Osteoblast (primary cell): ENCODE measurements at places on chromosomes 2 and 18. TPM values are rescaled to one million over a fixed set of nuclear protein-coding genes. Genes with fewer than 3 reads are reported as not detected.
A peak's percentile ranks its signal among the peaks of the same experiment; 100 is the strongest.

The DCDC2C gene
- total RNA-seq: not detected in 2 replicates

GRCh38 chr2:3192920-3193319 lies 184.7 kb downstream of the EIPR1 start:
- H3K36me3 ChIP-seq: peaks cover 5% of the 10 kb centered on the region
- no peaks in the 10 kb centered on the region for H3K4me1 ChIP-seq
- DNase-seq: peak; percentile 60
- H3K27me3 ChIP-seq: no peaks in the 10 kb centered on the region

DNA sequence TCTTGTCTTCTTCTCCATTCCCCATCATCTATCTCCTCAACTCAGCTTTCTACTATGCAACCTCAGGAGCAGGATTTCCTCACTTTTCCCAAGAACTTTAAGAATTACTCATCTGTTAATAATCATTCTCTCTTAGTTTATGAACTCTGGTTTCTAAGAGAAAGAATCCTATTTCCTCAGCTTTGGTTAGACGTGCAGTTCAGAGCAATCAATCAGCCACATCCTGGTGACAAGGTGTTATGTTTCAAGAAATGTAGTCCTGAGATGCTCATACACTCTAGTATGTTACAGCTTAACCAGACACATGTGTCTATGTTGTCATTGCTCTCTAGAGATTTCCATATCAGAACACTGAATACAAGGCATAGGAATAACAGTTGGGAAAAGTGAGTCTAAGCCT lies 277.9 kb downstream of the MBD2 start:
- H3K27me3 ChIP-seq: no peaks in the 10 kb centered on the region
- no peaks in the 10 kb centered on the region for H3K4me1 ChIP-seq
- H3K4me3 ChIP-seq: no peak overlapping the region
- H3K27ac ChIP-seq: no peak overlapping the region
- H3K36me3 ChIP-seq: no peaks in the 10 kb centered on the region
- DNase-seq: peak; percentile 23

- no peaks in the 10 kb centered on the region for H3K27me3 ChIP-seq
- H3K4me1 ChIP-seq: peaks cover 34% of the 10 kb centered on the region
- no peak overlapping the region for H3K4me3 ChIP-seq
- H3K36me3 ChIP-seq: no peaks in the 10 kb centered on the region
These were observed 1.1 kb upstream of the DUSP2 start for GRCh38 chr2:96146153-96146880.

The ASB18 gene
- total RNA-seq: under 0.01 TPM in 1 of 2 replicates, not detected in the other
